ENCODE measurements at places on chromosomes 5 and 9.

- no peak for DNase-seq
Observed at GRCh38 chr5:102789469-102789868, 34.4 kb downstream of the PAM start.

GRCh38 chr9:129140397-129141065, 29.3 kb downstream of the PTPA start:
- no peak for DNase-seq

DNA sequence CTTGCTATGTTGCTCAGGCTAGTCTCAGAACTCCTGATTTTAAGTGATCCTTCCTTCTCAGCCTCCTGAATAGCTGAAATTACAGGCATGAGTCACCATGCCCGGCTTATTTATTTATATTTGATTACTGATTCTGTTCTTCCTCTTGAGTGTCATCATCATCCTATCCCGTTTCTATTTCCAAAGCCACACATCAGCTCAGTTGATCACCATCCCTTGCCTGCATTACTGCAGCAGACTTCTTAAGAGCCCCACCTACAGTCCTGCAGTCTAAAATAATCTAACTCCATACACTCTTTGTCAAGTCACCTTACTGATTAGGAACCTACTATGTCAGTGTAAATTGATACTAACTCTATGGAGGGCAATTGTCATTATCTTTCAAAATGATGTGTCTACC, 138.9 kb upstream of the RAI14 start:
- DNase-seq: no peak

DNA sequence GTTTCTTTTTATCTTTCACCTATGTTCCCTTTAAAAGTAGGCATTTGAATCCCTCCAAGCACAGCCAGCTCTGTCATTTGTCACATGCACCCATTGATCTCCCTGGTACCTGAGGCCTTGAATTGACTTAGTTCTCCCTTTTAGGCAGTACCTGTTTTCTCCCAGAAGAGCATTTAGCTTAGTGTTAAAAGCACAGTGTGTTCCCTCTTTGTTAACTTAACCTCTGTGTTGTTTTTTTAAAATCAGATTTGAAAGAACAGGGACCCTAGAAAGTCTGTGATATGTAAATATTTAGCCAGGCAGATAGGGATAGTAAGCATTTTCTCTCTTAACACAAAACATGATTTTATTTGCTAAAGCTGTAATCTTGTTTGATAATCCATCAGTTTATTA, 113.8 kb upstream of the SPATA31D4 start:
- no peak for DNase-seq

GRCh38 chr5:87393331-87393730, 19.4 kb downstream of the CCNH start:
- no peak for DNase-seq

DNA sequence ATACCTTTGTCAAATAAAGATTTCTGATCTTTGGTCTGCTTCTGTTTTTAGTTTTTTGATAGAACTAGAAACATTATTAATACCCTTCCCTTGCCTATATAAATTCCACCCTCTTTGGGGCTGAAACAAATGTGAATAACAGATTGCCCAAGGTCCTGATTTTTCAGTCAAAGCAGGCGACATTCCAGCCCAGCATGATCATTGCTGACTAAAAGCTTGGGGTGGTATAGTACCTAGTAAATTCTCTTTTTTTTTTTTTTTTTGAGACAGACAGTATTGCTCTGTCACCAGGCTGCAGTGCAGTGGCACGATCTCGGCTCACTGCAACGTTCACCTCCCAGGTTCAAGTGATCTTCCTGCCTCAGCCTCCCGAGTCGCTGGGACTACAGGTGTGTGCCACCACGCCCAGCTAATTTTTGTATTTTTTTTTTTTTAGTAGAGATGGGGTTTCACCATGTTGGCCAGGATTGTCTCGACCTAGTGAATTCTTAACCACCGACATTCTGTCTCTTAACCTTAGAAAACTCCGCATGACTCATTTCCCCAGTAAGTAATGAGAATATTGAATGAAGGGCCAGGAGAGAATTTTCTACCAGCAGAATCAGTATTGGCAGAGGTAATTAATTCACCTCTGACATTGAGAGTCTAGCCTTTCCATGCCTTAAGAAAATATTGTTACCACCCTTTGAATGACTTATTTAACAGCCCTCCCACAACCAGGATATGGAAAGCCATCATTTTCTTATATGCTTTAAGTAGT, 226.4 kb downstream of the GNA14 start:
- no peak for DNase-seq

DNA sequence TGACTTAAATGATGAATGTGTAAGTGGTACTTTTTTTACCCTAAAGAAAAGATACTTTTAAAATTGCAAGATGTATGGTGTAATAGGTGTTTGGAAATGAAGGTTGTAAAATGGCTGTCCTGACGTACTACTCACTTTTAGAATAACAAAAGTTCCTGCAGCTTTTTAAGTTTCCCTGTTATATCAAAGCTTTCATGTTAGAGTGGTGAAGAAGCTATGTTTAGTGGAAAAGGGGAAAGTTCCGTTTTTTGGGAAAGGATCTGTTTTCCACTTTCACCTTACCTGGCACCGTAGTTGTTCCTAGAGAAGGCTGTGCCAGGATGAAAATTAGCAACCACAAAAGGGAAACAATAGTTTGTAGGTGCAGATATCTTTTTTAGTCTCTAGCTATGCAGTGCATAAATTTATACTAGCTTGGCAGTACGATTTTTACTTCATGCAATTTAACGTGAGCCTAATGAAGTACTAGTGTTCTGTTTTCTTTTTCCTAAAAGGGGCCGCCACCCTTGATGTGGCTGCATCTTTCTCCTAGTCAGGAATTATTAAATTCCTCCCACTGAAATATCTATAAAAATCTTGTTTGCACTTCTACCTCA, 1.3 kb downstream of the TNPO1 start:
- DNase-seq: no peak

- DNase-seq: no peak
Observed at GRCh38 chr5:171868236-171868635, 82.6 kb downstream of the SMIM23 start.

Data from MV-4-11 (cell line).